ENCODE measurements at places on chromosomes 3 and 15.

GRCh38 chr3:71701251-71701762 is 23.9 kb downstream of the EIF4E3 start:
- no peak for DNase-seq

- no peak for DNase-seq
Measured at GRCh38 chr3:45802146-45802545, 5.8 kb upstream of the SLC6A20 start.

DNA sequence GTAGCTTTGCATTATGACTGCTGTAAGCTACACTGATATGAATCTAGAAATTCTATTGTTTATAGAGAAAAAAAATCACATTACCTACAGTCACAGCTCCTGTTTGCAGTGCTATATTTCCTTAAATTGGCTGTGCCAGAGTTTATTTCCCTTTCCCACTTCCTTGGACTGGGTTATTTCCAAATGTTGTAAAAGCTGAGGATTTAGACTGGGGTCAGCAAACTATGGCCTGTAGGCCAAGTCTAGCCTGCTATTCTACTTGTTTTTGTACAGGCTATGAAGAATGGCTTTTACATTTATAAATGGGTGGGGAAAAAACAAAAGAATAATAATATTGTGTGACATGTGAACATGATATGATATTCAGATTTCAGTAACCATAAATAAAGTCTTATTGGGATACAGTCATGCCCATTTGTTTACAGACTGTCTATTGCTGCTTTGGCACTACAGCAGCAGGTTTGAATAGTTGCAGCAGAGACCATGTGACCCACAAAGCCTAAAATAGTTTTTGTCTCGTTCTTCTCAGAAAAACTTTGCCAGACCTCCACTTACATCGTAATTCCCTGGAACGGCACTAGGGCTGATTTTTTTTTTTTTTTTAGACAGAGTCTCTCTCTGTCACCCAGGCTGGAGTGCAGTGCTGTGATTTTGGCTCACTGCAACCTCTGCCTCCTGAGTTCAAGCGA is 7.8 kb downstream of the GLDN start:
- DNase-seq = no peak

DNA sequence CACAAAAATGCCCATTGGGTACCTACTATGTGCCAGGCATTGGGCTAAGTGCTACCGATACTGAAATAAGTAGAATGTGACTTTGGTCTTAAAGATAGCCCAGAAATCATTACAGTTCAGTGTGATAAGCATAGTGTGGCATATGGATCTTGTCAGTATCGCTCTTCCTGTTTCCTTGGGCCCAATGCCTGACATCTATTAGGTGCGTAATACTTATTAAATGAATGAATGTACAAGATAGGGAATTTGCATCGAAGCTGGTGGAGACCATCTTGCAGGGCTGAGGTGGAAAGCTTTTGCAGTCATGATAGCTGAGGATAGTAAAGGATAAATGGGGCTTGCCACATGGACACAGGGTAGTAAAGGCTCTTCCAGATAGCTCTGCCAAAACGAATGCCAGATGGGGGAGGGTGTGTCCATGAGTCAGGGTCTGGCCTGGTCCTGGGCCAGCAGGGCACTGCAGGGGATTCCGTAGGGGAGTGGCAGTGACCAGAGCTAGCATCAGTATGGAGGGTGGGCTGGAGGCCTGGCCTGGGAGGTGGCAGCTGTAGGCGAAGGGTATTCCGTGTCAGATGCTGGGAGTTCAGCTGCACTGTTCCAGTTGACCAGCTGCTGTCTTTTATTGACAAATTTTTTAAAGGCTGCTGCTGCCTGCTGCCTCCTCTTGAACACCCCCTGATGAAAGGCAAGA is 23.5 kb downstream of the TSEN2 start:
- no peak for DNase-seq

- no peak for DNase-seq
Measured at GRCh38 chr3:38992117-38992760, 59.5 kb downstream of the SCN11A start.

GRCh38 chr3:3196148-3196861 is 16.8 kb upstream of the CRBN start:
- no peak for DNase-seq

GRCh38 chr15:101152914-101153313 is 98.9 kb downstream of the CHSY1 start:
- DNase-seq = no peak

GRCh38 chr3:11019116-11019819 is 26.7 kb downstream of the SLC6A1 start:
- DNase-seq = no peak

DNA sequence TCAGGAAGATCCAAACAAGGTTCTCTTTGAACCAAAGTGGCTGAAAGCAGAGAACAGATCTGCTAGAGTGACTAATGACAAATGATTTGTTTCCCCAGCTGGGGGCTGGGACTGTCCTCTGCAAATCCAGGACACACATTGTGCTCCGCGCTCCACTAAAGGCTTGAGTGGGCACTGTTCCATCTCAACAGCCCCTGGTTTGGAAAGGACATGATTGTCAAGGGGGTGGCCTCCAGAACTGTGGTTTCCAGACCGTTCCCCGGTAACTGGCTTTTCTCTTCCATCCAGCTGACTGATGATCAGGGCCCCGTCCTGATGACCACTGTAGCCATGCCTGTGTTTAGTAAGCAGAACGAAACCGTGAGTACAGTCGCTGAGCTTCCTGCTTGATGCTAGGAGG is 91.0 kb downstream of the LRTM1 start:
- no peak for DNase-seq

DNA sequence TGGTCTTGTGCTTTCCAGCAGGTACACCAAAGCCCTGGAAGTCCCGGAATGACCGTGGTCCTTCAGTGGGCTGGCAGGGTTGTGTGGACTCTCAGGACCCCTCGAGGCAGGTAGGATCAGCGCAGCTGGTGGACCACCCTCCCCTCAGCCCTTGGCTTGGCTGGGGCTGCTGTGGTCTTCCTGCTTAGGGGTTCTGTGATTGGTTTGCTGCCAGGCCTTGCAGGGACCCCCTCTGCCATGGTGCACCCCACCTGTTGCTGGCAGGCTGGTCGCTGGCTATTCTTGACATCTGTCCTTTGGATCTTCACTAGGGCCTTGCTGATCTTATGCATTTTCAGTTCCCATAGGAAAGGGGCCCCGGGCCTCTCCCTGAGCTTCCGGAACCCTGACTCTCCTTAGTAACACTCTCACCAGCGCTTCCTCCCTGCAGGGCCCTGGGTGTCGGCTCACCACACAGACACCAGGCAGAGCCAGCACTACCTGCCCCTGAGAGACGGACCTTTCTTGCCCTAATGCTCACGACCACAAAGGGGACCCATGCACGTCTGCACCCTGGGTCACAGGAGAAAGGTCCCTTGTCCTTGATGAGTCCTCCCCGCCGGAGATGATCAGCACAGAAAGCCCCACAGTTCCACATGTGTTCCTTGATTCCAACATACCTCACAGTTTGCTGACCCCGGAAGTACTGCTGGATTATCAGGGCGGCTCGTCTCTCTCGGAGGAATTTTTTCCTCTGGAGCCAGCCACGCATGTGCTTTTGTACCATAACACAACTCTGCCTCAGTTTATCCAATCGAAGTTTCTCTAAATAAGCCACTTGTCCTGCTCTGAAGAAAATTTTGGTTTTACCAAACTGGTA is 51.7 kb downstream of the MYO5C start:
- DNase-seq = no peak

- no peak for DNase-seq
Measured at GRCh38 chr3:33962396-33962795, 164.0 kb downstream of the PDCD6IP start.

GRCh38 chr3:198051836-198052235 is 91.8 kb downstream of the LMLN start:
- no peak for DNase-seq

DNA sequence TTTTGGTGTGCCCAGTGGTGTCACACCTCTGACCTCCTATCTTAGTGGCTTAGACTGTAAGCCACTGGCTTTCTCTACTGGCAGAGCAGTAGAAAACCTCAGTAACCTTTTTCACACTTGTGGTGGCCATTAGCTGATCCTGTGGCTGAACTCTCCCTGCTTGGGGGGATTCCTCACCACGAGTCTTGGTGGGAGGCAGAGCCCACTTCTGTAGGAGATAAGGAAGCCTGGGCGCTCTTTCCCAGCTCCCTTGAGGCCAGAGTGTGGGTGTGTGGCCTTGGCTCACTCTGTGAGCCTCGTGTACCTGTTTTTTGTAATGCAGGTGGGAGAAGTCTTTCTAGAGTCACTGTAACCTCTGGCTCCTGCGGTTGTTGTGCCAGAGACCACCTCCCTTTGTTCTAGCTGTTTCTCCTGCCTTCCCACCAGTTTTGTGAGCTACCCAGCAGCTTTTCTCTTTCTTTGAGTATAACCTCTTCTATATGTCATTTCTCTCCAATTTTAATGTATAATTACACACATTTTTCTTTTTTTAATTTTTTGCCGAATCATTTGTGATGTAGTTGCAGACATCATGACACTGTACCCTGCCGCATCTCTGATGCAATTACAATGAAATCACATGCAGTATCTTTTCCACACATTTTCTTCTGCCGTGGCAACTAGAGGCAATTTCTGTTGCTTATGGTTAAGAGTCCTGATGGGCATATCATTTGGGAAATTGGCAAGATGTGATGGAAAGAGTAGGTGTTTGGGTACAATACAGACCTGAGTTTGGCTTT is 13.8 kb downstream of the XCR1 start:
- DNase-seq = no peak

- no peak for DNase-seq
Measured at GRCh38 chr3:70684701-70685100, 372.3 kb upstream of the MDFIC2 start.

GRCh38 chr15:81163961-81164800 is 30.1 kb downstream of the CFAP161 start:
- no peak for DNase-seq

GRCh38 chr3:149495581-149496125 is 21.2 kb downstream of the TM4SF4 start:
- DNase-seq = no peak
